ENCODE measurements at places on chromosomes 7 and 10. TPM values are rescaled to one million over a fixed set of nuclear protein-coding genes. Genes with fewer than 3 reads are reported as not detected.

GRCh38 chr7:35787925-35788324 is 12.9 kb upstream of the SEPTIN7 start:
- DNase-seq, result no peak

DNA sequence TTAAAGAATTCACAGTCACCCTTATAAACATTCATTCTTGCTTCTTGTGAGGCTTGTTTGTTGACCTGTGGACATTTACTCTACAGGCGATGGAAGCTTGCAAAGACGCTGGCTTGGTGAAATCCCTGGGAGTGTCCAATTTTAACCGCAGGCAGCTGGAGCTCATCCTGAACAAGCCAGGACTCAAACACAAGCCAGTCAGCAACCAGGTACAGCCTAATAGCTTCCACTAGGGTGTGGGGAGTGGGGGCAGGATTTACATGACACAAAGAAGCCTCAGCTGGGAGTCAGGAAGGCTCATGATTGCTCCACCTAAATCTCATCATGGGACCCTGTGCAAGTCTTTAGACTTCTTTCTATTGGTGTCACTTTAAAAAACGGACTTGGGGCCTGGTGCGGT is 29.0 kb downstream of the AKR1D1 start:
- DNase-seq, result no peak

- no peak for DNase-seq
Observed at GRCh38 chr10:70782746-70783680, 2.2 kb downstream of the TBATA start.

GRCh38 chr7:137848095-137848494 is 1.3 kb upstream of the DGKI start:
- DNase-seq, result no peak

DNA sequence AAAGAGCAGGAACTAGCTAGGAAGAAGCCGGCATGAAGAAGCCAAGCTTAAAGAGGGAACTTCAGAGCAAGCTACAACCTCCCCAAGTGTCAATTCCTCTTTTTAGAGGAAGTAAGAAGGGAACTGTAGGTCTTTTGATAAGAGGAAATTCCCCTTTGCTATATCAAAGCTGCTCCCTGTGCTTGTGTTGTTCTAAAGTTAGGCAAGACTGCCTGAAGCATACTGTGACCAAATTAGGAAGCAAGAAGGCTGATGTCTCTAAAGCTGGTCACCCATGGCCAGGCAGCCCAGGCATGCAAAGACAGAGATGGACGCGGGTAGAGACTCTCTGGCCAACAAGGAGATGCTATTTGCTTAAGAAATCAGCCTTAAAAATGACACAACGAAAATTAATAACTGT is 87.9 kb downstream of the RNF216 start:
- DNase-seq, result no peak

DNA sequence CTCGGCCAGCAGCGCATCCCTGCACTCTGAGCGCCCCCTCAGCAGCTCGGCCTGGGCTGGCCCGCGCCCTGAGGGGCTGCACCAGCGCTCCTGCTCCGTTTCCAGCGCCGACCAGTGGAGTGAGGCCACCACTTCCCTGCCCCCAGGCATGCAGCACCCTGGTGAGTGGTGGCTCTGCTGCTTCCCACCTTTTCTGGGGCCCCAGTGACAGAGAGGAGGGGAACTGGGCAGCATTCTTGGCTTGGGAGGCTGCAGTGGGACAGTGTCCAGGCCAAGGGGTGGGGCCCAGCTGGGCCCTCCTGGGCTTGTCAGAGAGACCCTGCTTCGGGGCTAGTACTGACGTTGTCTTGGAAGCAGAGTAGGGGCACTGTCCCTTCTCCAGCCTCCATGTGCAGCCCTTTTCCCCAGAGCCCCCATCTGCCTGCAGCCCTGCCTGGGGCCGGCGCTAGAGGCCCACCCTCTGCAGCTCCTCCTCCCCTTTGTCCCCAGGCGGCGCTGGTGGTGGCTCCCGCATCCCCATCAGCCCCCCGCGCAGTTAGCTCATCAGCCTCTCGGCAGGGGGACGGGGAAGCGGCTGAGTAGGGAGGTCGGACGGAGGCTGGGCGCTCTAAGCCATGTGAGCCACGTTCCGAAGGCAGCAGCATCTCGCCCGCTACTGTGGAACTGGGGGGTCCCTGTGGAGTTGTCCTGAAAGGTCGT is 29.2 kb downstream of the GBX1 start:
- peak; percentile 11 for DNase-seq

Gene UCN3
- not detected for total RNA-seq

Measured in uterus (tissue), 4 donors.